Thyroid gland (tissue), 4 donors: ENCODE measurements at places on chromosomes 11 and 22. TPM values are rescaled to one million over a fixed set of nuclear protein-coding genes. Genes with fewer than 3 reads are reported as not detected.

Gene APLNR
- total RNA-seq, result 6.1 TPM

Gene PAX6
- total RNA-seq, result not detected

Gene SMIM35
- total RNA-seq, result not detected

Gene ARVCF
- 104 TPM for total RNA-seq

Gene DAGLA
- 2.0 TPM for total RNA-seq

- H3K27me3 ChIP-seq, result no peaks in the 10 kb centered on the region
- H3K36me3 ChIP-seq, result no peaks in the 10 kb centered on the region
- no peak for DNase-seq
- H3K4me3 ChIP-seq, result no peak overlapping the region
- no peak overlapping the region for H3K27ac ChIP-seq
These were observed 146.3 kb downstream of the WNT7B start for GRCh38 chr22:45830531-45831245.

- no peak overlapping the region for H3K27ac ChIP-seq
- no peaks in the 10 kb centered on the region for H3K36me3 ChIP-seq
- DNase-seq, result no peak
- H3K4me3 ChIP-seq, result no peak overlapping the region
These were observed 34.5 kb downstream of the ELFN2 start for GRCh38 chr22:37392721-37393328.

GRCh38 chr11:130208241-130209127 is 48.9 kb downstream of the ST14 start:
- H3K4me3 ChIP-seq, result no peak overlapping the region
- no peaks in the 10 kb centered on the region for H3K27me3 ChIP-seq
- no peak for DNase-seq
- H3K4me1 ChIP-seq, result no peaks in the 10 kb centered on the region
- H3K27ac ChIP-seq, result no peak overlapping the region
- H3K36me3 ChIP-seq, result peaks cover 9% of the 10 kb centered on the region

- no peaks in the 10 kb centered on the region for H3K27me3 ChIP-seq
- no peak overlapping the region for H3K27ac ChIP-seq
- no peaks in the 10 kb centered on the region for H3K36me3 ChIP-seq
- DNase-seq, result no peak
These were observed 1108.4 kb downstream of the DLG2 start for GRCh38 chr11:84518631-84519183.

DNA sequence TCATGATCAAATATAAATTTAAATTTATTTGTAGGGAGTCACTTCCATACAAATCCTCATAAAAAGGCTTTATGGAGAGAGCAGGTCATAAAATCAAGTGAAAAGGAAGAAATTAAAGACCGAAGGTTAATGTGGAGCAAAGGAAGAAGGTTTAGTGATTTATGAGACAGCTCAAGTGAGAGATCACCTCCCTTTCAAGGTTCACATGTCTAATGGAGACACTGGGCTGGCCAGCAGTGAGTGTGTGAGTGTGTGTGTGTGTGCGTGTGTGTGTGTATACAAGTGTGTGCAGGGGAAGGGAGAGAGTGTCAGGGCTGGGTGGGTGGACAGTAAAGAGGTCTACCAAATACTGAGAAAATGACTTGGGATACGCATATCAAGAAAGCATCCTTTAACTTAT is 251.2 kb downstream of the FAT3 start:
- H3K4me1 ChIP-seq, result no peaks in the 10 kb centered on the region
- no peak overlapping the region for H3K27ac ChIP-seq
- DNase-seq, result no peak
- H3K4me3 ChIP-seq, result no peak overlapping the region
- H3K27me3 ChIP-seq, result no peaks in the 10 kb centered on the region

- H3K27ac ChIP-seq, result no peak overlapping the region
- H3K4me3 ChIP-seq, result no peak overlapping the region
- peaks cover 48% of the 10 kb centered on the region for H3K4me1 ChIP-seq
- no peaks in the 10 kb centered on the region for H3K27me3 ChIP-seq
- no peaks in the 10 kb centered on the region for H3K36me3 ChIP-seq
These were observed 23.5 kb upstream of the SUSD2 start for GRCh38 chr22:24157822-24158135.

GRCh38 chr11:78193806-78194205 is 5.1 kb downstream of the USP35 start:
- H3K4me3 ChIP-seq, result no peak overlapping the region
- DNase-seq, result no peak
- H3K36me3 ChIP-seq, result no peaks in the 10 kb centered on the region
- no peak overlapping the region for H3K27ac ChIP-seq

- no peak for DNase-seq
- H3K27ac ChIP-seq, result no peak overlapping the region
- H3K36me3 ChIP-seq, result no peaks in the 10 kb centered on the region
- peaks cover 9% of the 10 kb centered on the region for H3K4me1 ChIP-seq
- H3K27me3 ChIP-seq, result no peaks in the 10 kb centered on the region
These were observed 2.3 kb downstream of the F2 start for GRCh38 chr11:46721286-46721685.

DNA sequence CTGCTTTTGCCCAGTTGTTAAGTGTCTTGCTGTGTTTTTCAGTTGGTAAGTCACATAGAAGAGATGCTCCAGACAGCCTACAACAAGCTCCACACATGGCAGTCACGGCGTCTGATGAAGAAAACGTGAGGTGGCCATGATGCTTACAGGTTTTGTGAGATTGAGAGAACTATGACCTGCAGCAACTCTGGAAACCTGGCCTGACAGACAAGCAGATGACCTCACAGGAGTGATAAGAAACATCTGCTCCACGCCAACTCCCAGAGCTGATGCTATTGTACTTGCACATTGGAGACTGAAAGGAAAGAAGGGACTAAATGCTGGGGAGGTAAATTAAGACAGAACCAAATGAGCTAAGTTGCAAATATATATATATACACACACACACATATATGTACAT is 28.6 kb upstream of the LDHA start:
- peaks cover 43% of the 10 kb centered on the region for H3K36me3 ChIP-seq
- H3K27me3 ChIP-seq, result no peaks in the 10 kb centered on the region
- no peak for DNase-seq

DNA sequence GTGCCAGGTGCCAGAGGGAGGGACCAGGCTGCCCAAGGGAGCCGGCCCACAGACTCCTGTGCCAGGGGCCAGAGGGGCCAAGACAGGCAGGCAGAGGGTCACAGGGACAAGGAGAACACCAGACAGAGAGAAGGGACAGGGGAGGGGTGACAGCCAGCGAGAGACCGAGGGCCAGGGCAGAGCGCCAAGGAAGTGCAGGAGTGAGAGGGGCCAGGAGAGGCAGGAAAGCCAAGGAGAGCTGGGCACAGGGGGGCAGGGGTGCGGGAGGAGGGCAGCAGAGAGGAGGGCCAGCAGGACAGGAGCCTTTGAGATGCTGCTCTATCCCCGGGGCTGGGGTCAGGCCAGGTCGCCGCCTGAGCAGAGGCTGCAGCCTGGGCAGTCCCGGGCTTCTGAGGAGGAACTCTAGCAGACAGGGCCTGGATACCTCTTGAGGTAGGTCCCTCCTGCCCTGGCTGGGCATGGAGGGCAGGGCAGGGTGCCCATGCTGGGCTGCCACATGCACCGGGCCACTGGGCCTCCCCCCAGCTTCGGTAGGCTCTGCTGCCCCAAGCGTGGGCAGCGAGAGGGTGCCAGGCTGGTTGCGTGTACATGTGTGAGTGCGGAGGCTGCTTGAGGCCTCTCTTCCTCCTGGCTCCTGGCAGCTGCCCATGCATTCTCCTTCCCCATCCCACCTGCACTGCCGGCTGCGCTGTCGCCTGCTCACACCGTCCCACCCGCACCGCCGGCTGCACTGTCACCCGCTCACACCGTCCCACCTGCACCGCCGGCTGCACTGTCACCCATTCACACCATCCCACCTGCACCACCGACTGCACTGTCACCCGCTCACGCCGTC is 12.2 kb downstream of the LSP1 start:
- H3K4me1 ChIP-seq, result peaks cover 29% of the 10 kb centered on the region
- no peak for DNase-seq
- H3K36me3 ChIP-seq, result no peaks in the 10 kb centered on the region
- peak overlapping the region; percentile 68 for H3K27ac ChIP-seq
